Foreskin keratinocyte (primary cell): ENCODE measurements at places on chromosomes 13 and 19. TPM values are rescaled to one million over a fixed set of nuclear protein-coding genes. Genes with fewer than 3 reads are reported as not detected.

DNA sequence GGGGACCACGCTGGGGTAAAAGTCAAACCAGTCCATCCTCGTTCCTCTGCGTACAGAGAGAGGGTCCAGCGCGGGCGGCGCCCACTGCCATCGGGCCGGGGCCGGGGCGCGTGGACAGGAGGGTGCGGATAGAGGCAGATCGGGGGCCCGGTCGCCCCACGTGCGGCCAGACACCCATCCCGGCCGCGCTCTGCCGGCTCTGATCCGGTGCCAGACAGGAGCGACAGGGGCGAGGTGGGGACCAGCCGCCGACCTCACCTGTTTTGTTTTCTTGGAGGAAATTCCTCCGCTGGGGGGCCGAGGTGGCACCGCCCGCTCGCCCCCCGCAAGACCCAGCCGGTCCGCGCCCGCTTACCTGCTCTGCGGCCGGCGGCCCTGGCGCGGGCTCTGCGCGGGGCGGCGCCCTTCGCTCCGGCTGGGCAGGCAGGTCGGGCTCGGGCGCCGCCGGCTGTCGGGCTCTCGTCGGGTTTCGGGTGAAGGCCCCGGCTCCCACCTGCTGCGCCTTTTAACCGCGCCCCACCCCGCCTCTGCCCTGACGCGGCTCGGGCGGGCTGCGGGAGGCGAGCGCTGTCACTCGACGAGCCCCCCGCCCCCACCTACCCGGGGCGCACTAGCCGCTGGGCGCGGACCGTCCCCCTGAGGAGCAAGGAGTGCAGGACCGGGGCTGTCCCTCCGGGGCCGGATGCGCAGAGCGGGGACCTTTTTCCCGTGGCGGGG lies at the start of gene GJB6:
Gene GJB6, minus strand, starts transcription at position 481 of the 717 bp plus-strand sequence. CDS start 8,839 bp downstream, outside the sequence.
- no peak for DNase-seq

- DNase-seq, result no peak
Measured at GRCh38 chr13:92164822-92165221, 766.4 kb downstream of the GPC5 start.

GRCh38 chr19:55258476-55258827 lies 365 bp downstream of the PPP6R1 start:
- no peak for DNase-seq

DNA sequence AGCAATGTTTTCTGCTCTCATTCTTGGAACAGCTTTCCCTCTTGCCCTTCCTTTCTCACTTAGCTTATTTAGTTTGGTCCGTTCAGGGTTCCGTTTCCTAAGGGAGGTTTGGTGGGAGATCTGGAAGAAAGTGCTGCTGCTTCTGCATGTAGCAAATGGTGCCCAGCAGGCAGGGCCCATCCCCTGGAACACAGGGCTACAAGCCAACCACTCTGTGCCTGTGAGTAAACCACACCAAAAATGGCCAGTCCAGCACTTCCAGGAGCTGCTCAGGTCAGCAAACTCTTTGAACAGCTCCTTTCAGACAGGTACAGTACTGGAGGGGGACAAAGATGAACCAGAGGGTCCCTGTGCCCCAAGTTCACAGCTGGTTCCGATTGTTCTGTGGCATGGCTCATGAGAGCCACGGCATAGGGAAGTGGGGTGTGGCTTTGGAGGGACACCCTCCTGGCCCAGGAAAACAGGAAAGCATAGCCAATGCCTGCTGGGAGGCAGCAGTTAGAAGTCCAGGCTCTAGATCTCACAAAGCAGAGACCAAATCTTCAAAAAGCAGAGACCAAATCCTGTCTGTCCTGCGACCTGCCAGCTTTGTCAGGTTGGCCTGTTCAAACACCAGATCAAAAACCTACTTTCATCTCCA lies 39.5 kb downstream of the FAM124A start:
- DNase-seq, result no peak

DNA sequence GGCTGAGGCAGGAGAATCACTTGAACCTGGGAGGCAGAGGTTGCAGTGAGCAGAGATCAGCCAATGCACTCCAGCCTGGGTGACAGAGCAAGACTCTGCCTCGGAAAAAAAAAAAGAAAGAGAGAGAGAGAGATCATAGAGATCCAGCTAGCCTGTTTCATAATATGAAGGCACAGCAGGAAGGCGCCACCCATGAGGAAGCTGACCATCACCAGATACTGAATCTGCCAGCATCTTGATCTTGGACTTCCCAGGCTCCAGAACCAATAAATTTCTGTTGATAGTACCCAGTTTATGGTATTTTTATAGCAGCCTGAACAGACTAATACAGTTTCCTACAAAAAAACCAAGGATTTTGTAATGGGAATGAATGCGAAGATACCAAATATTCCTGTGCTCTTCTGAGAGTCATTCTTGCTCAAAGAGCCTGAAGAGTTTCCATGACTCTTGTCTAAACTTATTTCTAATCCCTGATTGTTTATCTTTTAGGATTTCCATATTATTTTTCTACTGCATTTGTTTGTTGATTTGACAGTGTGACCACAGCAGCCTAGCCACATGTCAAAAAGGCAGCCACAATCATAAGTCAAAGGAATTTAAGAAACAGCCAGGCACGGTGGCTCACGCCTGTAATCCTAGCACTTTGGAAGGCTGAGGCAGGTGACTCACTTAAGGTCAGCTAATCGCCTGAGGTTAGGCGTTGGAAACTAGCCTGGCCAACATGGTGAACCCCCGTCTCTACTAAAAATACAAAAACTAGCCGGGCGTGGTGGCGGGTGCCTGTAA lies 37.7 kb upstream of the PDCD5 start:
- no peak for DNase-seq

GRCh38 chr19:29576761-29577648 lies 29.1 kb upstream of the POP4 start:
- peak; percentile 22 for DNase-seq

DNA sequence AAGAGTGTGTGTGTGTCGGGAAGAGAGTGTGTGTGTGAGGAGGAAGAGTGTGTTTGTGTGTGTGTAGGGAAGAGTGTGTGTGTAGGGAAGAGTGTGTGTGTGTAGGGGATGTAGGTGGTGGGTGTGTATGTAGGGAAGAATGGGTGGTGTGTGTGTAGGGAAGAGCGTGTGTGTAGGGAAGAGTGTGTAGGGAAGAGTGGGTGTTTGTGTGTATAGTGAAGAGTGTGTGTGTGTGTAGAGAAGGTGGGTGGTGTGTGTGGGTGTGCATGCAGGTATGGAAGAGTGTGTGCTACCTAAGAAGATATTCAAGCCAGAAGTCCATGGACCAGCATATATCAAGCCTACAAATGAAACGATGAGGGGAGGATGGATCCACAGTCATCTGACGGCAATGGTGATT lies 265.8 kb downstream of the FGF9 start:
- no peak for DNase-seq

- DNase-seq, result no peak
Measured at GRCh38 chr19:48506138-48506733, 5.4 kb downstream of the LMTK3 start.

GRCh38 chr19:49084206-49085019 lies 838 bp upstream of the SNRNP70 start:
- no peak for DNase-seq

DNA sequence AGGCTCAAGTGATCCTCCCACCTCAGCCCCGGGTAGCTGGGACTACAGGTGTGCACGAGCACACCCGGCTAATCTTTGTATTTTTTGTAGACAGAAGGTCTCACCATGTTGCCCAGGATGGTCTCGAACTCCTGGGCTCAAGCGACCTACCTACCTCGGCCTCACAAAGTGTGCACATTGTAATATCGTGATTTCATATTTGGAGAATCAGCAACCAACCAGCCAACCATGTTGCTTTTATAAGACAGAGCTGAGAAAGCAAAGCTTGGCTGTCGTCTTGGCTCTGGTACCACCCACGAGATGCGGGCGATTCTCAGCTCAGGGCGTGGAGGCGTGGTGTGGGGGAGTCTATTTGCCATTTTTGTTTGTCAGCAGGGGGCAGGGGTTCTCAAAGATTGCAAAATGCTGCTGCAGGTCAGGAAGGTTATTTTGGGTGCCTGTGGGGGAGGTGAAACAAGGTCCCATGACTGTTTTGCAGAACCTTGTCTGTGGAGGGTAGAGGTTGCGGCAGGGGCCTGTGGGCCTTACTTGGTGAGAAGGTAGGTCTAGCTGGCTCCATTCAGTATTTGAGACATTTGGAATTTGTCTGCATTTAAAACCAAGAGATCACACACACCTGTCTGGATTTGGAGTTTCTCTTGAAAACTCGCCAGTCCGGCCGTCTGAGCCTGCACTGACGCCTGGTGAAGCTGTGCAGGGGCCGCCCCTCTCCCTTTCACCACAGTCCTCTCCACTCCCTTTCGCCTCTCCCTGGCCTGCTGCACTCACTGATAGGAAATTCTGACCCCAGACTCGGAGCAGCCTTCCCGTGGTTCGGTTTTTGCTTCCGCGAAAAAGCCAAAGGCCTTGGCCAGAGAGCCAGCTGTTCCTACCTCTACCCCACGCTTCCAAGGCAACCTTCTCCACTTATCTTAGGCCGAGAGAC lies 15.4 kb downstream of the TNFAIP8L1 start:
- no peak for DNase-seq

DNA sequence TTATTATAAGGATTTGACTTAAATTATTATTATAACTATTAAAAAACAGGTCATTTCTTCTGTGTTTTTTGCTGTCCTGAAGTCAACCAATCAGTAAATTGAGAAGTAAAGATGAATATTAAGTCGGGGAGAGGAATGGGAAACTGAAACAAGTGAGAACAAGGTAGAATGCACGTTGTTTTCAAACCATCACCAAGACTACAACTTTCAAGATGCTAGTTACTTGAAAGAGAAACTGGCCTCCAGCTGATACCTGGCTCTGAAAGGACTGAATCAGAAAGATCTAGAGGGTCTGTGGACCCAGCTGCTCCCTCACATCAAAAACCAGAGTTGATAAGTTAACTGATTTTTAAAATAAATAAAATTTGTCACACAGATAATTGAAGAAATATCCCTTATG lies 1301.5 kb upstream of the ATXN8OS start:
- no peak for DNase-seq

DNA sequence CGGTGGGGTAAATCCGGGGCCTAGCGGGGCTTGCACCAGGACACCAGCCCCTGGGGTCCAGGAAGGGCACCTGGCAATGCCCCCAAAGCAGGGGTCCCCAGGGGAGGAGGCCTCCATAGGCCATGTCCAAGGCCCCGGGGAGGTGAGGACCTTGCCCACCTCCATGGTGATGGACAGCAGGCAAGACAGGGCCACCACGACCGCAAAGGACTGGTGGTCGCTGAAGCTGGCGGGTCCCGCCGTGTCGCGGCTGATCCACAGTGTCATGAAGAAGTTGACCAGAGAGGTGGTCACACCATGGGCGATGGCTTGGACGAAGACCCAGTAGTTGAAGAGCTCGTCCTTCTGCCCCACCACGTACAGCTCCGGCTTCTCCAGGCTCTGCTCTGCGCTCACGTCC lies 26.8 kb downstream of the ATP8B3 start:
- no peak for DNase-seq

GRCh38 chr13:63124863-63125262 lies 1709.2 kb upstream of the PCDH20 start:
- peak; percentile 8 for DNase-seq

- DNase-seq, result no peak
Measured at GRCh38 chr13:83815598-83815997, 66.7 kb downstream of the SLITRK1 start.

DNA sequence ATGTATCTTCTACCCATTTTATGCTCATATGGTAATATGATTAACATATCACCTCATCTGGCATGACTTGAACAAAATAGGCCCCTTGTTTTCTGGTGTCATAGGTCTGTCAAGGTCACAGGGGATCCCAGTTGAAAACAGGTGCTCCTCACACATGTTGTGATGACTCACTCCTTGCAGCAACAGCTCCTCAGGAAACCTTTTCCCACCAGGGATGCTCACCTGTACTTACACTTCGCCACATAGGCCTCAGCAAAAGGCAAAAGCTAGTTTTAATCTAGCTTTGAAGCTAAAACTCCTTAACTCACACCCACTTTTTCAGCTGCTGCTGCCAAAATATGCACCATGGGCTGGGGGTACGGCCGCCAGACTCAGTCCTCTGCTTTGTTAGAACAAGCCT lies 110.0 kb upstream of the SOX21 start:
- DNase-seq, result no peak

- DNase-seq, result no peak
Measured at GRCh38 chr13:30618930-30619279, 1.2 kb downstream of the USPL1 start.

DNA sequence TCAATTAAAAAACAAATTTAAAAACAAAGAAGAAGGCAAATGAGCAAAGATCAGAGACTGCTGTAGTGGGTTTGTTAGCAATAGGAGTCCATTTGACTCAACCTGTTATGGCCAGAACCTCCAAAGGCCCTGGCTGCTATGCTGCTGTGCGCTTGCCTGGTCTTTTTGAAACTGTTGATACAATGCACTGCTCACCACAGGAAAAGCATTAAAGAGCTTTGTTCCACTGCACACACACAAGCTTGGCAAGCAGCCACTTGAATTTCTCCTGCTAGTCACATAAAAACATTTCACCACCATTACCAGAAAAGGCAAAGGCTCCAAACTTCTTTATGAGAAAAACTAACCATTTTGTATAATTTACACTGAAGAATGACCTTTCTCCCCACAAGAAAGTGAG lies 132.2 kb downstream of the FREM2 start:
- peak; percentile 24 for DNase-seq

GRCh38 chr13:27228131-27228530 lies 23.2 kb upstream of the RPL21 start:
- DNase-seq, result no peak

DNA sequence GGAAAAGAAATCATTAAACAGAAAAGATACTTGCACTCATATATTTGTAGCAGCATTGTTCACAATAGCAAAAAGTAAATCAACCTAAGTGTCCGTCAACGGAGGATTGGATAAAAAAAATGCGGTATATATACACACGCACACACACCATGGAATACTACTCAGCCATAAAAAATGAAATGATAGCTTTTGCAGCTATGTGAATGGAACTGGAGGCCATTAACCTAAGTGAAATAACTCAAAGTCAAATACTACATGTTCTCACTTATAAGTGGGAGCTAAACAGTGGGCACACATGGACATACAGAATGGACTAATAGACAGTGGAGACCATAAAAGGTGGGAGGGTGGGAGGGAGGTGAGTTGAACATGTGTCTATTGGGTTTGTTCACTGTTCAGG lies 18.4 kb downstream of the WBP4 start:
- DNase-seq, result no peak

DNA sequence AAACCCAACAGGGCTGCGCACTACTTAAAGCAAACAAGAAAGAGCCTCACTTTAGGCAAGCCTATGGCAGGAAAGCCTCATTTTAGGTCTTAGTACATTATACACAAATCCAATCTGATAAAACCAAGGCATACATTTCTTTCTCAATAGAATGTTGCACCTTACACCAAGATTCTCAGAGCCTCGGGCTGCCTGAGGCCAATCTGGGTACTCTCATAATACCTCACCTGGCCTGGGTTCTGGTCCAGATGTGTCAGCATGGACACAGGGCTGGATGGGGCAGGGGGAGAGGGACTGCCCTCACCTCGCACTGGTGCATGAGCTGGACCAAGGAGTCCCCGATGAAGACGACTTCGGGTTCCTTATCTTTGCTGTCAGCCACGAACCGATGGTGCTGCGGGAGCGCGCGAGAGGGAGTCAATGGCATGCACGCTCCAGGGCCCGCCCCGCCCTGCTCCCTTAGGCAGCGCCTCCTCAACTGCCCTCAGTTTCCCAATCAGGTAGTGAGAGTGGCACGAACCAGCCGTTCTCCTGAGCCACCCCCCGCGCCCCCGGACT lies at the start of gene PRR19:
Gene PRR19, plus strand, starts transcription at position 487 of the 558 bp plus-strand sequence. CDS start 7,453 bp downstream, outside the sequence.
- peak; percentile 18 for DNase-seq

Gene PPAN
- total RNA-seq, result 56.6 and 70.7 TPM in 2 replicates

Gene PODNL1
- 0.28 and 0.44 TPM in 2 replicates for total RNA-seq

Gene ZNF442
- 0.78 and 0.99 TPM in 2 replicates for total RNA-seq

Gene TPGS1
- 7.3 and 7.9 TPM in 2 replicates for total RNA-seq

Gene THSD1
- 9.8 TPM in 2 replicates for total RNA-seq

Gene MAMSTR
- total RNA-seq, result 1.5 and 2.1 TPM in 2 replicates

Gene SYNGR4
- total RNA-seq, result 0.11 TPM in 1 of 2 replicates, not detected in the other

Gene MATK
- total RNA-seq, result not detected in 2 replicates

Gene MEF2B
- 0.18 TPM in 1 of 2 replicates, not detected in the other for total RNA-seq
